Naive B cell (primary cell): ENCODE measurements at places on chromosomes 5 and 9.

DNA sequence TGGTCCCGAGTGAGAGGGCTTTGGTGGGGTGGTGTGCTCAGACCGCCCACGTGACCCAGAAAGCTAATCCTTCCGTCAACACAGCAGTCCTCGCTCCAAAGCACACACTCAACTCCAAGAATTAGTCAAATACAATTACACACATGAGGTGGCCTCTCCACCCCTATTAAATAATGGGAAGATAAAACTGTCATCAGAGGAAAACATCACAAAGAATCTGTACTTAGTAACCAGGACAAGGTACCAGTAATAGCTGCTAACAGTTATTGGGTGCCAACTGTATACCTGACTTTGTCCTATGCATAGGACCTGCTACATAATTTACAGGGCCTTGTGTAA, 222.8 kb downstream of the HSPA4 start:
- no peak for DNase-seq

GRCh38 chr9:98641695-98642094, 67.0 kb downstream of the GABBR2 start:
- DNase-seq, result no peak

GRCh38 chr9:97859346-97859745, 6.3 kb downstream of the FOXE1 start:
- no peak for DNase-seq

DNA sequence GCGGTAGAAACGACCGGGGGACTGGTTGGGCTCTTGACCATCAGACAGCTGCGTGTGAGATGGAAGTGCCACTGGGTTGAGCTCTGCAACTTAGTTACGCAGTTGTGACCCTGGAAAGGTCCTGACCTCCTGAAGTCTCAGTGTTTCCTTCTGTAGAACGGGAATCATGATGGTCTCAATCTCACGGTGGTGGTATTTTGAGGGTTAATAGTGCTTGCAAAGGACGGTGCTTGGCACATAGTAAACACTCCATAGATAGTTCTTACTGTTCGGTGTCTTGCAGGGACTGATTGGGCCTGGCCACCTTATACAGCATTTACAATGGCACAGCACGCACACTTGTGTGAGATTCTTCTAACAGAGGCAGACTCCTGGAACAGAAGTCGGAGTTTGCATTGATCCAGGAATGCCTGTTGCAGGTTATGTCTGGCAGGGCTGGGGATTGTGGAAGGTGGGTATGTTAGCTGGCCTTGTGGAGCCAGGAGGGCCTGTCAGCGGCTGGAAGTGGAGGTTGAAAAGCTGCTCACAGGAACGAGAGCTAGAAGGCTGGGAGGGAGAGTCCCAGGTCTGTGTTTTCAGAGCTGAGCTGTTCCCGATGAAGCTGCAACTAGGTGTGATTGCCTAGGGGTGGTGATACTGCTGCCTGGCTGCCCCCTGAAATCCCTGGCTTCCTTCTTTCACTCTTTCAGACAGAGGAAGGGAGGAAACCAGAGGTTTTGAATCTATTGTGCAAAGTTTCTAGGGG, 962 bp upstream of the TXN start:
- DNase-seq, result no peak

DNA sequence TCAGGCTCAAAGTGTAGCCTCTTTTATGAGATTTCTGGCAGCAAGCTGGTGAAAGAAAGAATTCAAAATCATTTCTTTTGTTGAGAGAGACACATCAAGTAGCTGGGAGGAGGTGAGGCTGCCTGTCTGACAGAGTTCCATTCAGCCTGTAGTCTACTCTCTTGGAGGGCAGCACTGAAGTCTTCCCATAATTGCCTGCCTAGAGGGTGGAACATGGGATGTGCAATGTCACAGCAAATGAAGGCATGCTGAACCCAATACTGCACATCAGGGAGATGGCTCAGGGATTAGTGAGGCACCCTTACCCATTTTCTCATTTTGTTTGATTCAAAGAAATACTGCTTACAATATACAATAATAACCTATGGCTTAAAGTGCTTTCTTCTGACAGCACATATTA, 475.7 kb downstream of the TMEM232 start:
- no peak for DNase-seq

- peak; percentile 7 for DNase-seq
These were observed 178.8 kb downstream of the SPOCK1 start for GRCh38 chr5:137320056-137321045.

- peak; percentile 20 for DNase-seq
These were observed 513.1 kb downstream of the PDE4D start for GRCh38 chr5:59380350-59380951.

- DNase-seq, result peak; percentile 58
These were observed 132.4 kb upstream of the EPB41L4A start for GRCh38 chr5:112551419-112552032.

DNA sequence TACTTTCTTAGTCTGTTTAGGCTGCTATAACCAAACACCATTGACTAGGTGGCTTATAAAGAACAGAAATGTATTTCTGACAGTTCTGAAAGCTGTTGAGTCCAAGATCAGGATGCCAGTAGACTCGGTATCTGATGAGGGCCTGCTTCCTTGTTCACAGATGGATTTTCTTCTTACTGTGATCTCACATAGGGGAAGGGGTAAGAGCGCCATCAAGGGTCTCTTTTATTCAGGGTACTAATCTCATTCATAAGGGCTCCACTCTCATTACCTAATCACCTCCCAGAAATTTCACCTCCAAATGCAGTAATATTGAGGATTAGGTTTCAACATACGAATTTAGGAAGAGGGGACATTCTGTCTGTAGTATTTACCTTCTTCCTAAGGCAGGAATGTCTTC, 384.0 kb upstream of the DMAC1 start:
- no peak for DNase-seq
